CD8-positive, alpha-beta memory T cell (primary cell): ENCODE measurements at places on chromosomes 5 and 9.

DNA sequence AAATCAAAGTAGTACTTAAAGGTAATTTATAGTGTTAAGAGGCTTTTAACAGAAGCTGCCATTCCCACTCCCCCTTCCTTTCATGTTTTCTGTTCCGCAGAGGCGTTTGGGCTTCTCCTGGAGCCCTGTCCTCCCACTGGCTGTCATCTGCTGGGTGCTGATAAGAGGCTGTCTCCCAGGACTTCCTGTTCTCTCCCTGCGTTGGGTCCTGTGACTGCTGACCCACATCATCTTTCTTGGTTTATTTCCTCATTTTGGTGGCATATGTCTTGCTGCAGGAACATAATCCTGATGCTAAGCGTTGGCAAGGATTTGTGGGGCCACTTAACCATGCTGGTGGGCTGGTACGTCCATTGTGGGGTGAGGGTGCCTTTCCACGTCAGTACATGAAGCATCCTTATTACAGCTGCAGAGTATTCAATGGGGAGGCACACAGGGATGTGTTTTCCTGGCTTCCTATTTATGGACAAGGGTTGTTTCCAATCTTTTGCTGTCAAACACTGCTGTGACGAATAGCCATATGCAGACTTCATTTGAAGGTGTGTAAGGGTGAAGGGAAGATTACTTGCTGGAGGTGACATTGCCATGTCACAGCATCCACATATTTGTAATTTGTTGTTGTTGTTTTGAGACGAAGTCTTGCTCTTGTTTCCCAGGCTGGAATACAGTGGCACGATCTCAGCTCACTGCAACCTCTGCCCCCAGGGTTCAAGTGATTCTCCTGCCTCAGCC, 22.3 kb upstream of the RNF130 start:
- H3K27ac ChIP-seq, result no peak overlapping the region
- no peaks in the 10 kb centered on the region for H3K36me3 ChIP-seq
- no peak for DNase-seq
- H3K27me3 ChIP-seq, result no peaks in the 10 kb centered on the region
- peaks cover 6% of the 10 kb centered on the region for H3K4me1 ChIP-seq

GRCh38 chr5:21094619-21095018, 1106.6 kb upstream of the CDH18 start:
- no peaks in the 10 kb centered on the region for H3K27me3 ChIP-seq
- H3K27ac ChIP-seq, result no peak overlapping the region
- DNase-seq, result no peak
- H3K4me1 ChIP-seq, result no peaks in the 10 kb centered on the region
- H3K4me3 ChIP-seq, result no peak overlapping the region

- no peaks in the 10 kb centered on the region for H3K4me1 ChIP-seq
- H3K27ac ChIP-seq, result no peak overlapping the region
- no peak overlapping the region for H3K4me3 ChIP-seq
- no peaks in the 10 kb centered on the region for H3K27me3 ChIP-seq
Measured at GRCh38 chr9:343773-344172, 129.1 kb downstream of the DOCK8 start.

- no peak overlapping the region for H3K4me3 ChIP-seq
- H3K36me3 ChIP-seq, result no peaks in the 10 kb centered on the region
- no peaks in the 10 kb centered on the region for H3K4me1 ChIP-seq
- H3K27ac ChIP-seq, result no peak overlapping the region
Measured at GRCh38 chr5:91126448-91126847, 256.7 kb downstream of the ARRDC3 start.

DNA sequence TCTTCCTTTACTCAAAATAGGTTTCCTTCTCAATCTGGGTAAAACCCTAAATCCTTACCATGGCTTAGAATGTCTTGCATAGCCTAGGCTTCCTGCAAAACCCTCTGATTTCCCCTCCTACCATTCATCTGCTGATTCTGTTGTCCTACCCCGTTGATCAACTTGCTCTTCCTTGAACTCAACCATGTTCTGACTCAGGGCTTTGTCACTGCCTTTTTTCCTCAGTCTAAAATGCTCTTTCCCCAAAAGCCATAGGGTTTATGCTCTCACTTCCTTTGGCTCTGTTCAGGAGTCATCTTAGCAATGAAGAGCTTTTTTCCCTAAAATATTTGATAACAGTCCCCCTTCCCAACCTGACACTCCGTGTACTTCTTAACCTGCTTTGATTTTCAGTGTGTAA, 79.4 kb upstream of the IZUMO3 start:
- no peak overlapping the region for H3K4me3 ChIP-seq
- DNase-seq, result no peak
- H3K36me3 ChIP-seq, result no peaks in the 10 kb centered on the region

- peaks cover 59% of the 10 kb centered on the region for H3K4me1 ChIP-seq
- no peaks in the 10 kb centered on the region for H3K36me3 ChIP-seq
- no peaks in the 10 kb centered on the region for H3K27me3 ChIP-seq
- no peak for DNase-seq
Measured at GRCh38 chr9:130022566-130023143, 20.3 kb downstream of the FNBP1 start.

DNA sequence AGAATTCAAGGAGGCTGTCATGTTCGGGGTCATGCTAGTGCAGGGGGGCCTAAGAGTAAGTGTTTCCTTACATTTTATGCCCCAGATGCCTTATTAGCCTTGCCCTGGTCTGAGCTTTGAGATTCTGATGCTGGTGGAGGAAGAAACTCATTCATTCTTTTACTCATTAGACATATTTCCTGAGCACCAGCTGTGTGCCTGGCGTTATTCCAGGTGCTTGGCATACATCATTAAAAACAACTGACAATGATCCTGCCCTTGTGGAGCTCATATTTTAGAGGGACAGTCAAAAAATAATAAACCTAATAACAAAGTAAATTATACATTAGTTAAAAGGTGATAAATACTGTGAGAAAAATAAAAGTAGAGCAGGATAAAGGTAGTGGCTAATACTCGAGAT, 138.9 kb upstream of the SGCD start:
- H3K27me3 ChIP-seq, result no peaks in the 10 kb centered on the region
- DNase-seq, result no peak
- H3K27ac ChIP-seq, result no peak overlapping the region
